Kidney tubule cell (primary cell): ENCODE measurements at places on chromosomes 2 and 18.

DNA sequence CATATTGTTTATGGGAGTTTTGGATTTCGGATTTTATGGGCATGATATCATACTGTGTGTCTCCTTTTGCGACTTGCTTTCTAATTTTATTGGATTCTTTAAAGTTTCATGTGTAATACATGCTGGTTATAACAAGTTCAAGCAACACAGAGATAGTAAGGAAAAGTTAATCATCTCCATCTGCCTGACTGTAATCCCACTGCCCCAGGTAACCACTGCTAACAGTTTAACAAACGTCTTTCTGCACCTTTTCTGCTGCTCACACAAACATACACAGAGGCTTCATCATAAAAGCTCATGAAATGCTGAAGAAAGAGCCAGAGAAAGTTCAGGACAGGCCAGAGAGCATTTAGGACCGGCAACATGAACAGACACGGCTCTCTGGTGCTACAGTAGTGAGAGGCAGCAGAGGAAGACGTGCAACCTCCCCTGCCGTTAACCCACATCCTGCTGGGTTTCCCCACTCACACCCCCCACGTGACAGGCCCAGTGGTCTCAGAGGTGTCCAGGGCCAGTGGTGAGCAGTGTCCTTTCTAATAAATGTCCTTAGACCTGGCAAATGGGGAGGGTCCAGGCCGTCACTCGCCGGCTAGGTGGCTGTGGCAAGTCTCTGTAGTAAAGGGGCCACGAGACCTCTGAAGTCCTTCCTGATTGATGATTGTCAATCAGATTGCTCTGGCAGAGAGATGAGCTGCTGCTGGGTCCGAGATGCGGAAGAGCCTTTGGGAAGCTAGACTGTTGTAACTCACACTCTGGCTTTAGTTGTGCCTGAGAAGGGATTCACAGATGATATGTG lies 43.0 kb upstream of the SLC1A4 start:
- DNase-seq: peak; percentile 19

DNA sequence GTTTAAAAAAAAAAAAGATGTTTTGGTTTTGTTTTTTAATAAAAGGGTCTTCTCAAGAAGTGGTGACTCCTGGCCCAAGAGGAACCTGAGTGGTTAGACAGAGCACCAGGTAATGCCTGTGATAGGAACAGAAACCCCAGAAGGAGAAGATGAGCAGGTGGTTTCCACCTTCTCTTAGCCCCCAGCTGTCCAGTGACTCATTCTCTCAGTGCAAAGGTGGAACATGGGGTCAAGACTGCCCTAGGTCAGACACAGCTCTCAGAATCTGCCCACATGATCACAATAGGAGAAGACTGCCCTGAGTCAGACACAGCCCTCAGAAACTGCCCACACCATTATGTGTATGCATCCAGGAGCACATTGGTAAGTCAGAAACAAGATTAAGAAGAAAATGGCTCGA lies 61.8 kb downstream of the TBC1D8 start:
- no peak for DNase-seq

GRCh38 chr2:176647325-176648165 lies 378.3 kb downstream of the MTX2 start:
- no peak for DNase-seq

GRCh38 chr2:207154556-207155510 lies 10.9 kb downstream of the KLF7 start:
- DNase-seq: peak; percentile 53

DNA sequence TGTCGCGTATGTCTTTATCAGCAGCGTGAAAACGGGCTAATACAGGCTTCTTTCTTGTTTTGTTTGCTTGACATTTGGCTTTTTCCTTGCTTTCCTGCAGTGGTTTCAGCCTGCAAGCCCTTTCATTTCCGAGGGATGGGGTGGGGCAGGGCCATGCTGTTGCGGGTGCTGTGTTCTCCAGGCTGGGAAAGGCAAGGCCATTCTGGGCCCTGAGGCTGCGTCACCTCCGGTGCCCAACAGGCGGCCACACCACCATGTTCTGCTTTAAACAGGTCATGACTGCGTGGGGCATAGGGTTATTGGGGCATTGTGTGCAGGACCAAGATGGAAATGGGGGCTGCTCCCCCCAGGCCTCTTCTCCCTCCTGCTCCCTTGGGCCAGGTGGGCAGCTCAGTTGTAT lies 38.6 kb upstream of the PLB1 start:
- DNase-seq: no peak

DNA sequence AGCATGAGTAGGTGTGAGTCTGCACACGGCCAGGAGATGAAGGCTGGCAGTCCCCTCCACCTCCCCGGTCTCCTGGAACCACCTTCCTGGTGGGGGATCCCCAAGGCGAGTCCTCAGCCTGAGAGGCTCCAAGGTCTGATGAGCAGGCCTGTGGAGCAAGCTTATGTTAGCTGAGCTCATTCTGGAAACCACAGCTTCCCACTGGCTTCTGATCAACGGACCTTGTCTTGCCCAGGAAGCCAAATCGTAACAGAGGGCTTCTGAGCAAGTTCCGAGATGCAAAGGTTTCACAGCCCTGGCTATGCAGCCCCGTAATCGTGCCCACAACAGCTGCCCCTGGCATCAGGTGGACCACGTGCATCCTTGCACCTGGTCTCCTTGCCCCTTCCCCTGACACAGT lies 28.8 kb upstream of the GPR55 start:
- DNase-seq: peak; percentile 93

- no peak for DNase-seq
Measured at GRCh38 chr18:5937795-5938194, 42.5 kb upstream of the TMEM200C start.

GRCh38 chr2:159251296-159252173 lies 35.0 kb downstream of the WDSUB1 start:
- no peak for DNase-seq

DNA sequence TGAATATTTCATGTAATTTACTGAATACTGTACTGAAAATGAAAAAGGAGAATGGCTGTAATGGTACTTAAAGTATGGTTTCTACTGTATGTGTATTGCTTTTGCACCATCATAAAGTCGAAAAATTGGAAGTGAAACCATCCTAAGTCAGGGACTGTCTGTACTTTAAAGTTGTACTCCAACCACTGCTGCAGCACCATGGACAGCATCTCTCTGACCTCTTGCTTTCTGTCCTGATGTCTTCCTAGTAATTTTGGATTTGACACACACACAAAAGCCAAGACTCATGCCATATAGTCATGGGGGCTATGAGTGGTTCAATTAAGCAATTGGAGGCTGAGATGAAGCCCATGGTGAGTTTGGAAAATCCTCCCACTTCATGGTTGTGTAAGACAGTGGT lies 256.3 kb upstream of the PKDCC start:
- peak; percentile 25 for DNase-seq
